ENCODE measurements at places on chromosomes 5 and 9. TPM values are rescaled to one million over a fixed set of nuclear protein-coding genes. Genes with fewer than 3 reads are reported as not detected.

- DNase-seq, result no peak
Observed at GRCh38 chr5:78964889-78965288, 20.2 kb downstream of the ARSB start.

MARVELD2 gene
- total RNA-seq, result 0.42 TPM

DNA sequence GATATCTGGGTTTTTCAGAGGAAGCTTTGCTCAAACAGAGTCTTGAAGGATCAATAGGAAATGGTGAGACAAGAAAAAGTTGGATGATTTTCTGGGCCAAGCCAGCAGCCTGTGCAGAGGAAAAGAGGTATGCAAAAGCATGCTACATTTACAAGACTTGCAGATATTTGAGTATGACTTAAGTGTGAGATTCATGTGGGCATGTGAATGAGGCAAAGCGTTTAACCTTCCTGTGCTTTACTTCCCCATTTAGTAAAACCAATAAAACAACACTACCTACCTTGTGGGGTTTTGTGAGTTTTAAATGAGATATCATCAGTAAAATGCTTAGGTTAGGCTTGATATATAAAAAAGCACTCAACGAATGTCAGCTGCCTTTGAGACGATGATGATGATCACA is 58.1 kb downstream of the PIP5K1B start:
- DNase-seq, result no peak

PRXL2C gene
- total RNA-seq, result 6.2 TPM

GRCh38 chr5:131988601-131989000 is 22.9 kb downstream of the ACSL6 start:
- DNase-seq, result peak; percentile 26

PHF2 gene
- total RNA-seq, result 27.9 TPM

- DNase-seq, result no peak
Observed at GRCh38 chr5:57953792-57954191, 471.2 kb upstream of the ACTBL2 start.

DNA sequence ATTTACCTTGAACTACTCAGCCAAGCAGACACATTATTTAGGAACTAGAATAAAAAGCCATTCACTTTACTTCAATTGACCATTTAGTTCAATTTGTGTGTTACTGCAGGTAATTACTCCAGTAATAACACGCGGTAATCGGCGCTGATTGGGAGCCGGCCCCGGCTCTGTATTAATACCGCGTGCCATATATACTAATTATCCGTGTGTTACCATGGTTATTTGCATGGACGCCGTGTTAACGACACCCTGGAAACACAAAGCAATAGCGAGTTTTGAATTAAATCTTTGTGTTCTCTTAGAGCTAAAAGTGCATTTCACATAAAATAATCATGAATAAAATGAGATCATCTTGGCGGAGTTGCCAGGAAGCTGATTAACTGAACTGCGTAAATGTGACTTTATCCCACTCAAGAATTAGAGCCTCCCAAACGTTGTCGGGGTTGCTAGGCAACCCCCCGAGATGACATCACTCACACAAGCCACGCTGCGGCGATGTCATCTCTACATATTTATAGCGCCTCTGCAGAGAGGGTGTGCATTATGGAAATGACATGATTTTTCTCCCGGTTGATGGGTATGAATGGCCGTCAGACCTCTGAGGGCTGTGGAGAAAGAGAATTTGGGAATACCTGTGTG is 41.4 kb upstream of the RNU6ATAC start:
- DNase-seq, result no peak

HSPB3 gene
- not detected for total RNA-seq

DNA sequence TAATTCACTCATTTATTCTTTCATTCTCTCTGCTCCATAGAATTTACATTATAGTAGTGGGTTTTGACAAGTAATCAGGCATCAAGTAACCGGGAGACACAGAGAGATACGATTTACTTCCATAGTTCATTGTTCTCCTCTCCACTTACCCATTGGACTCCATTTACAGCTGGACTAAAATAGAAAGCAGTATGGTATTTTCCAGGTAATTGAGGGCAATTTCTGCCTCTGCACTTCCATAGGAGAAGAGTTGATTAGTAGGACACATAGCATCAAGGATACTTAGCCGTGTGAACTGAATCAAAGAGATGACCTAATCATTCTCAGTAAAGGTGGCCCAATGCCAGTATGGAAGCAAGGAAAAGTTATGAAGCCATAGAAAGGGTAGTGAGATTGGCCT is 244.4 kb downstream of the COX7C start:
- DNase-seq, result no peak

KCNN2 gene
- total RNA-seq, result not detected

- no peak for DNase-seq
Observed at GRCh38 chr9:3027210-3027609, 183.3 kb upstream of the PUM3 start.

DNA sequence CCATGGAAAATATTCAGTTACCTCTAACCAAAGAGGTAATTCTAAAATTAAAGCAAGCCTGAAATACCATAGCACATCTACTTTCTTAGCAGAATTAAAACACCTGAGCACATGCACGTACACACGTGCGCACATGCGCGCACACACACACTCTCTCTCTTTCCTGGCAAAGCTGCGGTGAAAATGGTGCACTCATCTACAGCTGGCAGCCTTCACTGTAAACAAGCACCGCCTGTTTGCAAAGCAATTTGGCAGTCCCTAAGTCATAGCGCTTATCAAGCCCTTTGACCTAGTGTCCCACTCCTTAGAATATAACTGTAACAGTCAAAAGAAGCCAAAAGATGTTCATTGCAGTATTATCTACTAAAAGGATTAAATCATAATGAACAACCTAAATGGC is 278.7 kb downstream of the DENND1A start:
- no peak for DNase-seq

GRCh38 chr5:172868924-172869591 is 35.0 kb downstream of the ERGIC1 start:
- DNase-seq, result no peak

GRCh38 chr9:10250219-10250618 is 362.6 kb downstream of the PTPRD start:
- DNase-seq, result no peak

DNA sequence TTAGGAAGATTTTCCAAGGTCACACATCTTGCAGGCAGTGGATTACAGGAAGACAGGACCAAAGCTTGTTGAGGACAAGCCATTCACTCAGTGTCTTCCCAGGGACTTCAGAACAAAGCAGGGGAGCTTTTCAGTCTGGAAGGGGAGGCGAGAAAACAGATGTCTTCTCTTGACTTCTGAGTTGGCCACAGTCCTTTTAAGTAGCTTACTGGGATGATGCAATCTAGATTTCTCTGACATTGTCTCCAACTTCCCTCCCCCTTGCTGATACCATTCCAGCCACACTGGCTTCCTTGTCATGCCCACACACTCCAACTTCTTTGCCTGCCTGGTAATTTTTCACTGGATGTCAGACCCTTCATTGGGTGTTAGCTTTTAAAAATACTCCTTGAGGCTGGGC is 174.2 kb upstream of the TBC1D2 start:
- DNase-seq, result no peak

DNA sequence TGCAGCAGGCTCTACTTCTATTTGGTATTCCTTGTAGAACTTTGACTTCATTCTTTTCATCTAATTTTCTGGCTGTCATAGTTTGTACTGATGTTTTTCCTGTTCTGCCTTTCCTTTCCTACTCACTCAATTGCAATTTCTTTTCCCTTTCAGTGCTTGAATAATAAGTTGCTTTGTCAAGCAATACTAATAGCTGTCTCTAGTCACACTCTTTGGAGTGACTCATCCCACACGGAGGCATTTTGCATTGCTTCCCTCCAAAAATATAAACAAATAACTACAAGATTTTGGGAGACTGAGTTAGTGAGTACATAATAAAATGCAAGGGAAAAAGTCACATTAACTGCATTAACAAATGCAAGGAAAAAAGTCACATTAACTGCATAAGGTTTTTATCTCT is 465.9 kb downstream of the CDH9 start:
- DNase-seq, result no peak

GRCh38 chr9:127693143-127693542 is 13.6 kb upstream of the CFAP157 start:
- DNase-seq, result no peak

- no peak for DNase-seq
Observed at GRCh38 chr5:96439477-96440184, 6.6 kb upstream of the PCSK1 start.

GRCh38 chr5:172878933-172879752 is 45.1 kb downstream of the ERGIC1 start:
- DNase-seq, result no peak

- DNase-seq, result no peak
Observed at GRCh38 chr5:51644976-51645375, 261.7 kb downstream of the ISL1 start.

GRCh38 chr5:17482790-17483189 is 15.2 kb upstream of the TAF11L2 start:
- no peak for DNase-seq

GRCh38 chr5:180126716-180127681 is 55.4 kb upstream of the RNF130 start:
- DNase-seq, result peak; percentile 74

DNA sequence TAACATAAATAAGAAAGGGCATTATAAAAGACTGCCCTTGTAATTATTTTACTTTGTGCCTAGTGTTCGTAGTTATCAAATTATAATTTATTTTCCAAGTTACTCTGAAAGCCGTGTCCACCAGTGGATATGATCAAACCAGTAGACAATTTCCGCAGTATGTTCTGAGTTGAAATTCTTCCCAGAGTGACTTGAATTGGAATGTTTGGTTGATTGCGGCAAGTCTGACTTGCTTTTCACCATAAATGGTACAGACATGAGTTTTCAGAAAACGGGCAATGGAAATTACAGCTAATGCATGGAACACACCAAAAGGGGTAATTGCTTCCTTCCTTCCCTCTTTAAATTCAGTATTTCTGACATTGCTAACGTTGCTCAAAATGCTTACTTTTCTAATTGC is 56.6 kb downstream of the CHSY3 start:
- no peak for DNase-seq

DNA sequence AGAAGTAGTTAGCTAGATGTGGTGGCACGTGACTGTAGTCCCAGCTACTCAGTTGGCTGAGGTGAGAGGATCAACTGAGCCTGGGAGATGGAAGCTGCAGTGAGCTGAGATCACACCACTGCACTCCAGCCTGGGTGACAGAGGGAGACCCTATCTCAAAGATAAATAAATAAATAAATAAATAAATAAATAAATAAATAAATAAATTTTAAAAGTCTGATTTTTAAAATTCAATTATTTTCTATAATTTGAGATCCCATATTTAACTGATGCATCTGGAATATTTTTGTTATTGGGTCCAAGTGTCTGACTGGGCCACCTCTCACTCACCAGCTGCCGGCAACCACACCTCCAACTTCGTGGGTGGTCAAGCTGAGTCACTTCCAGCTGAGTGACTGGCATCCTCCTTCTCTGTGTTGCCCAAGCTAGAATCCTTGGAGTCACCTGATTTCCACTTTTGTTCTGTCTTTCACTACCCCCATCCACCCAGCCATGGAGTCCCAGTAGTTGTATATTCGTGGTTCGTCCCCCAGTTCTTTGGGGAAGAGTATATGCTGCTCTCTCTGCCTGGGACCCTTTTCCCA is 70.9 kb downstream of the EGFLAM start:
- DNase-seq, result no peak

DNA sequence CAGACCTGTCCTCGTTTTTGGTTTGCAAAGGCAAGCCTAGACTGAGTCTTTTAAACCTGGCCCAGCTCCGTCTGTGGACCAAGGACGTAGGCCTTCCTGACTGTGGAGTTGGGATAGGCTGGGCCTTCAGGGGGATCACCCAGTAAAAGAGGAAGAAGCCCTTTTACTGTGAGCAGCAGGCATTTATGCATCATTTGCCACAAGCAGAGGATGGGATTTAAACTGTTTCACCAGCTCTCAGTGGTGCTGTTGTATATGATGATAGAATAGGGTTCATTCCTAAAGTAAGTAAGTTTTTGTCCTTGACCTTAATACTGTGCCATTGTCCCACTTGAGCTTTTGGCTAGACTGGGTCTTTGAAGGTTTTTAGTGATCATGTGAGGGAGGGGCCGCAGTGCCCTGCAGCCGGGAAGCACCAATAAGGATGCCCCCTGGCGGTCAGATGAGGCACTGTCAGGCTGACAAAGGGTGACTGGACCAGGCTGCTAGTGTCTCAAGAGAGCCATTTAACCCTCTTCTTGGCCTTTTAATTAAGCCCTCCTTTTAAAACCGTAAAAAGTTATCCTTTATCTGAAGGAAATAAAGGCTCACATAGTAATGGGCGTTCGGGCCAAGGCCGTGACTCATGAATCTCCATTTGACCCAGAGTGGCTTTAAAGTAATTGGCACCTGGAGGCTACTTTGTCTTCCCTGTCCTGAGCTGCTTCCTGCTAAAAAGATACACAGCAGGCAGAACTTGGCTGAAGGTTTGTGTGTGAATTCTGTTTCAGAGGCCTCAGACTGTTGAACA is 74.0 kb downstream of the UBAP1 start:
- peak; percentile 67 for DNase-seq

GRCh38 chr9:68817079-68817875 is 112.2 kb downstream of the PIP5K1B start:
- no peak for DNase-seq

- no peak for DNase-seq
Observed at GRCh38 chr9:90508940-90509339, 133.7 kb downstream of the DIRAS2 start.

DNA sequence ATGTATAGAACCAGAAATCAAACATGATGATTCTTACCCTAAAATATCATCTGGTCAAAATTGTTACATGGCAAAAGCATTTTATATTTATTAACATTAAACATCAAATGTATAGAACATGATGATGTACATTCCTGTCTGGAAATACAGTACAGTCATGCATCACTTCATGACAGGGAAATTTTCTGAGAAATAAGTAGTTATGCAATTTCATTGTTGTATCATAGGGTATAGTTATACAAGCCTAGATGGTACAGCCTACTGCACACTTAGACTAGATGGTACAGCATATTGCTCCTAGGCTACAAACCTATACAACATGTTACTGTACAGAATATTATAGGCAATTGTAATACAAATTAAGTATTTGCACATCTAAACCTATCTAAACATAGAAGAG is 64.6 kb upstream of the VCAN start:
- no peak for DNase-seq

- DNase-seq, result no peak
Observed at GRCh38 chr5:175689147-175689991, 31.5 kb downstream of the HRH2 start.

- no peak for DNase-seq
Observed at GRCh38 chr5:101686536-101687157, 609.4 kb downstream of the SLCO4C1 start.

ZNF454 gene
- not detected for total RNA-seq

All from activated naive CD8-positive, alpha-beta T cell treated with anti-CD3 and anti-CD28 coated beads, Interleukin-2, amount 10 ng/mL, durations not matched to agents 7 days and 5 days (primary cell).